HAP-1 (cell line): ENCODE measurements at places on chromosomes 11 and 22.

DNA sequence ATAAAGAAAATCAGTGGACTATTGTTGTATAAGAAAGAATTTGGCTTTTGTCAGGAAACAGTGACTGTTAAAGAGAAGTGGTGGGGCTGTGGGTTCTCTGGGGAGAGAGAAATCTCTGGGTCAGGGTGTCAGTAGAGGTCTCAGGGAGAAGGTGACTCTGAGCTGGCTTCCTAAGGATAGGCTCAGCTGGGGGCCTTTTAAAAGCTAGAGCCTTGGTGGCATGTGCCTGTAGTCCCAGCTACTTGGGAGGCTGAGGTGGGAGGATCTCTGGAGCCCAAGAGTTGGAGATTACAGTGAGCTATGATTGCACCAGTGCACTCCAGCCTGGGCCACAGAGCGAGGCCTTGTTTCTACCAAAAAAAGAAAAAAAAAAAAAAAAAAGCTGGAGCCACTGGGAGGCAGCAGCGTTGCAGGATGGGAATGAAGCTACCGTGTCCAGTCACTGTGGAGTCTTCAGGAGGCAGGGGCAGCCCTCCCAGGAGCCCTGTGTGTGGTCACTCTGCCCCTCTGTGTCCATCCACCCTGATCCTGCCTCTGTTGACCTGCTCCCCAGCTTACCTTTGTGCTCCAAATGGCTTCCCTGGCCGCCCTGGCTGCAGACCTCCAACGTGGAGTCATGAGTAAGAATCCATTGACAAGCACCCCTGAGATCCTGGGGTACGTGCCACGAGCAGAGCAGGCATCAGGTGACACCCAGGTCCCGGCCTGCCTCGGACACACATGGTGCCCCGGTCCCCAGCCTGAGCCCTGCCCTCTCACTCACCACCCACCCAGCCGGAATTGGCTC is 5.4 kb upstream of the MIF start:
- no peak for DNase-seq

GRCh38 chr11:35566181-35566580 is 40.8 kb upstream of the PAMR1 start:
- no peak for DNase-seq

GRCh38 chr11:125886997-125887372 is 483 bp upstream of the HYLS1 start:
- no peak for DNase-seq

GRCh38 chr22:40757071-40757470 is 62.1 kb downstream of the SLC25A17 start:
- no peak for DNase-seq

DNA sequence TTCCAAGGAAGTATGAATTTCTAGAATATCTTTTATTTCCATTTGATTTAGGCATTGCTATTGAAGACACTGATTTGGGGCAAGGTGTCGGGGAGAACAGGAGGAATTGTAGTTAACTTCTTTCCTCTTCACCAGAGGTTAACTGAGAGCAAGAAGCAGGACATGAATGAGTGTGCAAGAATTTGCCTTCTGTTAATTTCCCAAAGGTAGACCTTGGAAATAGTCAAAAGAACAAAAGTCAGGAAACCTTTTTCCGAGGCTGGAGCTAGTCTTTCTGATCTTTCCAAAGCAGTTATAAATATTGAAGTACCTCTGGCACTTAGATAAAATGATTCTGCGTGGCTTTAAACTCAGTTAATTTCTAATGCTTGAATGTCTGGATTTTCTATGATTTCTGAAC is 66.9 kb downstream of the MTMR3 start:
- DNase-seq = no peak

- DNase-seq = no peak
Observed at GRCh38 chr11:116104498-116105174, 600.4 kb upstream of the CADM1 start.

DNA sequence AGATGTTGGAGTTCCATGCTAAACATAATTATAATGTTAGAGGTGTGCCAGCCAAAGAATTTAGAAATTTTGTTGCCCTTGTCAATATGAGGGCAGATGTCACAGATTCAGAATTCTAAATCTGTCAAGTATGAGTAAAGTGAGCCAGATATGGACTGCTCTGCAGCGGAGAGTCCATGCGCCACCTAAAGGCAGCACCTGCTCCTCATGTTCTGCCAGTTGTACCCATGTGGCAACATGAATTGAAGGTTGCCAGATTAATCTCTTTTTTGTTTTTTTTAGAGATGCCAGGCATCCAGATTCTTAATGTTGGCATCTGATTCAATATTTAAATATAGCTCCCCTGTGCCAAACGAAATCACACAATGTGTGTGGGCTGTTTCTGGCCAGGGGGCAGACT is 678.6 kb upstream of the ANO5 start:
- no peak for DNase-seq

GRCh38 chr11:1064167-1064566 is 10.5 kb upstream of the MUC2 start:
- DNase-seq = no peak
